Activated CD4-positive, alpha-beta T cell treated with anti-CD3 and anti-CD28 coated beads, Interleukin-2, amount 50 U/mL, for 48 hours (primary cell): ENCODE measurements at places on chromosomes 11 and 22.
A peak's percentile ranks its signal among the peaks of the same experiment; 100 is the strongest.

DNA sequence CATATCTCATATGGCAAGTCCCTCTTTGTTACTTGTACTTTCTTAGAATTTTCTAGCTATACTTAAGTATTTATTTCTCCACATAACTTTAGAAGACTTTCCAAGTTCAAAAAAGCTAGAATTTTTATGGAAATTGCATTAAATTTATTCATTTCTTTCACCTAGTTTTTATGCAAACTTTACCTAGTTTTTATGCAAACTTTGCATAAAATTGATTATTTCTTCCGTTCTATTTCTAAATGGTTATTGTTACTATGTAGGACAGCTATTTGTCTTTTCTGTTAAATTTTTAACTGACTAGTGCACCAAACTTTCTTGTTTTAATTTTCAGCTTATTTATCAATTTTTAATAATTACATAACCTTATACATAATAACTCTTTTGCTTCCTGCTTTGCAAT is 3.2 kb upstream of the CREBZF start:
- DNase-seq, result no peak

GRCh38 chr22:17656870-17657395 is 18.4 kb downstream of the BCL2L13 start:
- DNase-seq, result no peak

GRCh38 chr22:27207907-27208306 is 550.5 kb downstream of the MIAT start:
- DNase-seq, result no peak

DNA sequence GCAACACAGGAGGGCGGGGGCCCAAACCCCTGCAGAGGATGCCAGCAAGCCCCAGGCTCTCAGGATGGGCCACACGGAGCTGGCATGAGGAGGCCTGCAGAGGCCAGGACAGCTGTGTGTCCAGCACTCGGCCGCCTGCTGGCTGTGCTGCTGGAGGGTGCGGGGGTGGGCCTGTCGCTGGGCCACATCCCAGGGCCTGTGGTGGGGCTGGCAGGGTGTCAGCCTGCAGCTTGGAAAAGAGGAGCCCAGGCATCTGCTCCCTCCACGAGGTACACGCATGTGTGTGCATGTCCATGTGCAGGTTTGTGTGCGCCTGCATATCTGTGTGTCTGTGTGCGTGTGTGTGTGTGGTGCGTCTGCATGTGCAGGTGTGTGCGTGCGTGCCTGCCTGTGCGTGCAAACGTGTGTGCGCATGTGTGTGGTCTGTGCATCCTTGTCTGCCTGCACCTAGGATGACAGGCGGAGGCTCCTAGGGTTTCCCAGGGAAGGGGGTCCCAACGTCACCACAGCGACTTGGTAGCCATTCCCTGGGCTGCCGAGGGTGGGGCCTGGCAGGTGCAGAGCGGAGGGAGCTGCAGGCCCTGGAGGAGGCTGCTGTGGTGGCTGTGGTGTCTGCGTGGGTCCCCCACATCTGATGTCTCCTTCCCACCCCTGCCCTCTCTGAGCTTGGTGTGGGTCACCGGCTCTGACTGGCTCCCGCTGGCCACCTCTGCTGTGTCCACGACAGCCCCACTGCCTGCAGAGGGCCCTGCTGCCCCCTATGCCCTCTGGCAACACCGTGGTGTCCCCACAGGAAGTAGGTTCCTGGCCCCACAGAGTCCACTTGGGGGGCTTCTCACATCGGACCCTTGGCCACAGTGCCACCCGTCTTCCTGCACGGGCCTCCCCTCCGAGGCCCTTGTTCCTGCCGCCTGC is 17.1 kb downstream of the BRSK2 start:
- no peak for DNase-seq

GRCh38 chr11:8352103-8352875 is 88.6 kb upstream of the LMO1 start:
- DNase-seq, result no peak

GRCh38 chr22:45742866-45743450 is 71.3 kb downstream of the ATXN10 start:
- no peak for DNase-seq

- DNase-seq, result no peak
These were observed 314.7 kb upstream of the SORL1-AS1 start for GRCh38 chr11:121767433-121767832.

- peak; percentile 15 for DNase-seq
These were observed 39.3 kb upstream of the LINC01488 start for GRCh38 chr11:69442012-69442806.
